Left renal pelvis (tissue), 4 donors: ENCODE measurements at places on chromosomes 1 and 21.

DNA sequence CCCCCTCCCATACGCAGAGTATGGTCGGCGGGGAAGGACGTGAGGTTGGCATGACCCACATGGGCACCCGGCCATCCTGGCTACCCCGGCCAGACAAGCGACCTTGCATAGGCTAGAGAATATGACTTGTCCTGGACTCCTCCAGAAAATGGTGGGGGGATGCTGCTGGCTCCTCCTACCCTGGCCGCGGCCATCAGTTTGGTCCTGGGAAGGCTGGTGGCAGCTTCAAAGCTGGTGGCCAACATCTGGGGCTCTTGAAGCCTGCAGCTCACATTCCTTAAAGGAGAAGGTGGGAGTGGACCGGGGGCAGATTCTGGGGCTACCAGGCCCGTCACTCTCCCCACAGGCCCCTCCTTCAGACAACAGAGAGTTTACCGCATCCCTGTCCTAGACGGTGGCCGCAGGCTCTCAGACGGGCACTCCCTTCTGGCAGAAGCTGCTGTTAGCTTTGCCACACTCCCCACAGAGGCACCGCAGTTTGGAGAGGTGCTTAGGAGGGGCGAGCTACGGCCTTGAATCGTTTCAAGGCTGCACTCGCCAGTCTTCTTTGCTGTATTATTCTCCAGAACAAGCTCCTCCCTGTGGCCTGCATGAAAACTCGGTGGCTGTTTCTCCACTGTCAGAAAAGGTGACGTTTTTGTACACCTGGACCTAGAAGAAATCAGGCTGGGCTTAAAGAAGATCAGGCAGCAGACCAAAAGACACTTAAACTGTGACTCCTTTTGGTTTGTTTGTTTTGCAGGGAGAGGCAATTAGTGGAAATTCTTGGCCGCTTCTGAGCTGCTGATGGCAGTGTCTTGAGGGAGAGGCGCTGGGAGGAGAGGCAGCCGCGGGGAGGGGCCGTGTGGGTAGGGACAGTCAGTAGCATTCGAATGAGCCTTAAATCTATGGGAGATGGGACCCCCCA is 68.0 kb downstream of the RUNX3 start:
- no peak for DNase-seq

- DNase-seq, result no peak
Measured at GRCh38 chr1:24805534-24806301, 60.5 kb downstream of the CLIC4 start.

DNA sequence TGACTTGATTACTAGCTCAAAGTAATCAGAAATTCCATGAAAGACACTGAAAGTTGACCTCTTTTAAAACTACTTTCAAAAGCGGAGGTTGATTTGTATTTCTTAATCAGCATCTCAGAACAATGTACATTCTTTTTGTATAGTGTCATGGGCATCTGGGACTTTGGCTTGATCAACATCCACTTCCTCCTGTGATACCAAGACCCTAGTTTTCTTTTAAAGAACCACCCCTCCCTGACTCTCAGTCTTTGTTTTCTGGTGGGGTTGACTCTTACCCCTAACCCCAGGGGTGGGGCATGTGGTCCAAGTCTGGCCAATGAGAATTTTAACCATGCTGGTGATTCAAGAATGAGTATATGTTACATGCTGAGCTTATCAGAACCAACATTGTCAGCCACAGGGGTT is 21.7 kb upstream of the IRF2BP2 start:
- DNase-seq, result no peak

DNA sequence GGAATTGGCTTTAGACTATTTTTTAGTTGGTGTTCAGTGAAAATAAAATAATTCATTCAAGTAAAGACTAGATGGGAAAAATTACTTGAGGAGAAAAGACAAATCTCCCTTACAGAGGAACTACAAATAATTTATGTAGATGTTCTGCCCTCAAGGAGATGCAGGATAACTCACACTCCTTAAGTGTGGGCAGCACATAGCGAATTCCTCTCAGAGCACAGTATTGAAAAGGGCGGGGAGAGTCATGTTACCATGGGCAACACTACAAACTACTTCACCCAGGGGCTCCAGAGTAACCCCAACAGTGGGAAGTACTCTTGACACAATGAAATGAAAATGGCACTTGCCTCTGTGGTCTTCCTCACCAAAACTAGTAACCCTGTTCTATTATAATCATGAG is 20.6 kb upstream of the LAMC2 start:
- no peak for DNase-seq

GRCh38 chr1:198201956-198202784 is 45.4 kb downstream of the NEK7 start:
- DNase-seq, result no peak
